Mucosa of descending colon (tissue), 3 donors: ENCODE measurements at places on chromosomes 2 and 18.

GRCh38 chr18:62409821-62410220 is 84.7 kb downstream of the TNFRSF11A start:
- no peak for DNase-seq

GRCh38 chr2:176105730-176106580 is 1.1 kb upstream of the HOXD11 start:
- no peak for DNase-seq

DNA sequence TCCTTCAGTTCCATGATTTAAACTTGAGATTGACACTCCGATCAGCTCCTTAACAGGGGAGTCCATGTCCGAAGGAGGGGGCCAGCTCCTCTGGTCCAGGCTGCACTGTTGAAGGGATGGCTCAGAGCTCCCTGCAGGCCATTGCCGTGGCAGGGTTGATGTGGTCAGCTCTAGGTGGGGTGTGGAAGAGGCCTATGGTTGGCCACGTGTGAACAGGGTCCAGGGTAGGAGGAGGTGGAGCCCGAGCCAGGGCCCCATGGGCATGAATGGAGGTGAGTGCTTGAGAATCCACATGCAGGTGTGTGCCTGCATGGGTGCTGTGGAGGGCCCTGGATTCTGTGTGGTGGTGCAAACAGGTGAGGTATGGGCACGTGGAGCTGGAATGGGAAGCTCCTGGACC is 1.1 kb downstream of the SPEG start:
- no peak for DNase-seq

DNA sequence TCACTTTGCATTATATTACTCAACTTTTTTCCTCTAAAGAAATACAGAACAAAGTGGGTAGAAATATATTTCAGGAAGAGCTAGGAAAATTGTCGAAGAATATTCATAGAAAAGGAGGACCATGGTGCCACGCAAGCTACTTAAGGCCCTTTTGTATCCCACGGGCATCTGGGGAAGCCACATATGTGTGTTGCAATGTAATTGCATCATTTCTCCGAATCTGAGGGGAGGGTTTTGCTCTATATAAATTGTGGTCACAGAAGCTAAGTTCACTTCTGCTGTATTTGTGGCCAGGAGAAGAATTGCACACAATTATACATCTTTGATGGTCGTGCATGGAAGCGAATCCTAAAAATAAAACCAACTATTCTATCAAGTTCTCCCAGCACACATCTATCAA is 360.3 kb downstream of the IRS1 start:
- no peak for DNase-seq

GRCh38 chr2:147451902-147452515 is 392.8 kb upstream of the ACVR2A start:
- DNase-seq, result no peak

GRCh38 chr18:45666520-45666919 is 51.2 kb downstream of the SLC14A2 start:
- DNase-seq, result no peak

- DNase-seq, result peak; percentile 85
Measured at GRCh38 chr2:43131051-43131889, 95.1 kb downstream of the ZFP36L2 start.

DNA sequence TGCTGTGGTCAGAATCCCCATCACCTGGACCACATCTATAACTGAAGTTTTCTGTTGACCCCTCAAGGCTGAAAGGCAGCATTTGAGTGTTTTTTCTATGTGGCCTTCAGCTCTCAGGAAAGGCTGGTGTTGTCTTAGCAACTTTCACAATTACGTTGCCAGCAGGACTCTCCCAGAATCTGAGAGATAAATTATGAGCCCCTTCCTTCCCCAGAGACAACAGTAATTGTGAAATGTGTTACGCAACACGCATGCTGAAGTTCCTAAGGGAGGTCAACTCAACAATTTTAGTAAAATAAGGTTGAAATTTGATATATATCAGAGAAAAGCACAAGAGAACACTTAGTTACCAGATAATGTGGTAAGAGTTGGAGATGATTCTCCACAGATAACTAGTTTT is 216.5 kb upstream of the SLC8A1 start:
- no peak for DNase-seq

DNA sequence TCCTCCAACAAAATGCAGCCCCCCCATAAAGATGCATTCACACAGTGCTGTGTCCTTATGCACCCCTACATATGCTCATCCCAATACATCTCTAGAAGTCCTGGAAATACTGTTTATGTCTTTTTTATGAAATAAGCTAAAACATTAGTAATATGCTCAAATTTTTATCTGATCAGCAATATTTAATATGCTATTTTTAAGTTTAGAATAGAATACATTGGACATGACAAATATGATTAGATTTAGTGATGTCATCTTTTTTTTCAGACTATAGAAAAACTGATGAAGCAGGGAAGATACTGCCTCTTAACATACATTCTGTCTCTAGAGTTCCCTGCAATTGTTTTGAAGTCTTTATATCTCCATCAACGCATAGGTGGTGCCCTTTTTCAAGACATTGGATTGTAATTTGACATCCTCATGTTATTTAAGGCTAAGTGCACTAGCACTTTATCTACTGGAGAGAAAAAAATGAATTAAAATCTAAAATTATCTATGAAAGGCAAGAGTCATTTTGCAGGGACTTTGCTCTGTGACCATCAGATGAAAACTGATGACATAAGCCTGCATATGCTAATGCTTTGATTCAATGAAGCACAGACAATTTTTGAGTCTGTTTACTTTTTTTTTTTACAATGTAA is 395.3 kb downstream of the LPIN1 start:
- no peak for DNase-seq

DNA sequence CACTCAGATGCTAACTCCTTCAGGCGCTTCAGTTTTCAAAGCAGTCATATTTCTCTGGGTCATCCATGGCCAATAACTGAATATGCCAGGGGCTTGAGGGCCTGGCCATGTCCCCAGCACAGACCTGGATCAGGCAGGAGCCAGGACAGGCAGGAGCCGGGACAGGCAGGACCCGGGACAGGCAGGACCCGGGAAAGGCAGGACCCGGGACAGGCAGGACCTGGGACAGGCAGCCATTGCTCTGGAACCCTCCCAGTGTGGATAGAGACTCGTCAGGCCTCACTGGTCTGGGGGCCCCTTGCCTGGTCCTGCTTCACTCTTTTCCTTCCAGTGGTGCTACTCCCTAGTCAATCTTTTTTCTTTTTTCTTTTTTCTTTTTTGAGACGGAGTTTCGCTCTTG is 117.5 kb upstream of the TEX51 start:
- DNase-seq, result no peak

DNA sequence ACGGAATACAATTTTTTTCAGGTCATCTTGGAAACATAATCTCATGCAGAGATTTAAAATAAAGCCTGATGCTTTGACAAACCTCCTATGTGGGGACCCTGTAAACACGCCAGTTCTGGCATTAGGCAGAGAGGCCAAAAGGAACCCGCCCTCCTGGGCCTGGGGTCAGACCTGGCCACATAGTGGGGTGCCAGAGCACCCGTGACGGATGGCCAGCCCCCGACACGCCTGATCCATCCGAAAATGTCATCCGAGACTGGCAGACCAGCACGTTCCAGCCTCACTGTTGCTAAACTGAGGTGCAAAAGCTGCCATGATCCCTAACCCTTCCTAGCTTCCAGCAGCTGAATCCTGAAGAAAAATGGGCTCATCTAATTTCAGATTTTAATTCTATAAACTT is 222.6 kb upstream of the SALL3 start:
- peak; percentile 28 for DNase-seq

- DNase-seq, result no peak
Measured at GRCh38 chr2:237593596-237594320, 3.2 kb upstream of the RAB17 start.

DNA sequence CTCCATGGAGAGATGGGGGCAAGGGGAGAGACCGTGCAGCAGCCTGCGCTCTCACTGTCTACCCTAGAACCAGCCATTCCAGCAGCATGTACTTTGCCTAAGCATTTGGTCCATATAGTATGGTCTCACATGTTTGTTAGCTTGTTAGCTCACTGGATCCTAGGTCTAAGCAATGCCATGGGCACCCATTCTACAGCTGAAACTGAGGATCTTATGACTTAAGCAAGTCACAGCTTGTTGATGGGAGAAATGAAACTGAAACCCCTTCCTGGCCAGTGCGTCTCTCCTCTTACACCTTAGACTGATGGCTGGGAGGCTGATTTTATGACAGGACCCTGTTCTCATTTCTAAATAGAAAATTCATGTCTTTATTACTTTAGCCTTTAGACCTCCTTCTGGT is 90.1 kb downstream of the EPAS1 start:
- DNase-seq, result no peak

DNA sequence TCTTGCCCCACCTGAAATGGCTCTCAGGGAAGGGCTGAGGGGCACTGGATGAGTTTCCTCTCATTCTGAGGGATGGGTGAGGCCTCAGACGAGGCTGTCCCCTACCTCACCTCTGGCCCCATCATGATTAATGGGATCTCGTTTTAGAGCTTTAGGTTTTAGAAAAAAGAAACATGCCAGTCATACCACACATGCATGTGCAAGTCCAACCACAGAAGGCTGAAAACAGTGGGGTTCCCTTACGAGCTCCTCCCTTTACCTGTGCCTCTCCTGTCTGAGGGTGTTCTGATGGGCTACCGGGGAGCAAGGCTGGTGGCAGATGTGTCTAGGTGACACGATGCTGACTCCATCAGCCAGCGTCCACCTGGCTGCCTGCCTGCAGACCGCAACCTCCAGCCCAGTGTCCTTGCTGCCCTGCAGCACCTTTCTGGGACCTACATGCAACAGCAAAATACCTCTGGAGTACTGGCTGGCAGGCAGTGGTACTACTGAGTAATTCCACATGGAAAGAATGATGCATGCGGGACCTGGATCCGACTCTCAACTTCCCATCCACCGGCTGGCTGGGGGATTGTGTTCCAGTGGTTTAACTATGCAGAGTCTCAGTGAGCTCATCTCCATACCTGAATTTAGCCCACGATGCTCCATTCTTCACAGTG is 9.1 kb upstream of the LYPD6B start:
- DNase-seq, result no peak

DNA sequence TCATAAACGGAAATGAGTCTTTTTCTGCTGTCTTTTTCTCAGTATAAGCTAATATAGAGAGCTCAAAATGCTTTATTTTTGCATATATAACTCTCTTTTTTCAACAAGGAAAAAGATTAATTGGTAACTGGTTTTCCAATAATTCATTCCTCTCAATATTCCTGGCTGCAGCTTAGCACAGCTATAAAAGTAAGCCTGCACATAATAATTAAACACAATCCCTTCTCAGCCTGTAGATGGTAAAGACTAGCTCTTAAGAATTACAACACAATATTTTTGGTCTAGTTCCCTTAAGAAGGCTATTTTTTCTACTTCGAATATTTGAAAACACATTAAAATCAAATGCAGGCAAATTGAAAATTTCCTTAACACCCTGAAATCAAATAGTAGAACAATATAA is 258.0 kb downstream of the DOK6 start:
- DNase-seq, result no peak

GRCh38 chr2:141711627-141712026 is 419.2 kb downstream of the LRP1B start:
- DNase-seq, result no peak

- DNase-seq, result peak; percentile 72
Measured at GRCh38 chr2:15939854-15940660, at the start of gene MYCN. Gene MYCN (plus strand): TSS chr2:15940550. CDS start chr2:15942065, 1,515 bp downstream.

DNA sequence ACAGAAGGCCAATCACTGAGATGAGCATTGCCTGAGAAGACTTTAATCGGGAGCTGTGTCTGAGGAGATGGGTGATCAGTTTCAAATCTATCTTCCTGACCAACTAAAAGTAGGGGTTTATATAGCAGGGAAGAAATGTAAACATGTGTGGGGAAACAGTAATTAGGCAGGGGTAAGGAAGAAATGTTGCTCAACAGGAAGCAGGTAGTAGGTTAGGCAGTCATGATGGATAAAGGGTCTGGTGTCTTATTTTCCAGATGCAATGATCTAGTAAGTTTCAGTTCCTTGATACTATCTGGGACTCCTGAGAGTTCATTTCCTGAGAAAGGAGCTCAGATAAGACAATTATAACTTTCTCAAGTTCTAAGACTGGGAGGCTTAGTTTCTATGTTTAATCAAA is 33.8 kb upstream of the DNAJC10 start:
- DNase-seq, result no peak

DNA sequence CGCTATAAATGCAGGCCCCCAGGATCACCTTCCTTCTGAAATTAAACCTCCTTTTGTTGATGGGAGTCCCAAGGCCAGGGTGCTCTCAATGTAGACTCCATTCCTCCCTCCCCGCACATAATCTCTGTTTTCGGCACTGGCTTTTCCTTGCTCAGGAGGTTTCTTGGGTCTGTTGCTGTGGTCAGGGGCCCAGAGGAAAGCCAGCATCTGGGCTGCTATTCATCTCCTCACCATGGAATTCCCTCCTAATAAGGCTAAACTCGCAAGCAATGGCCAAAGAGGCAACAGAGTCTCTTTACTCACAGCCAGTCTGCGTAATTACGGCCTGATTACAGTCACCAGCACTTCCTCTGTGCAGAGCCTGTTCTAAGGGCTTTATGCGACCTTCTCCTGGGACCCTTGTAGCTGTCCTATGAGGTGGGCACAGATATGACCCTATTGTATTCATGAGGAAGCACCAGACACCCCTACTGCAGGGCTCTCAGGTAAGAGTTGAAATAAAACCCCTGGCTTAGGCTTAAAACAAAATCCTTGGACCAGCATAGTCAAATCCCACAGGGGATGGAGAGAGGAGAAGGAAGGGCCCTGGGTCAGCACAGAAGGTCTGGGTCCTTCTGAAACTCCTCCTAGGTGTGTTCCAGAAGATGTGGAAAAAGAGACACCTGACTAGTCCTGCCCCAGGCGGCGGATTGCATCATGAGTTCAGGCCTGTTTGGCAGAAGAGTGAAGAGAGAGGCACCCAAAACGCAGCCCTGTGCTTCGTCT is 105.0 kb upstream of the SH3BP4 start:
- no peak for DNase-seq

GRCh38 chr2:209872675-209873074 is 101.0 kb downstream of the UNC80 start:
- no peak for DNase-seq

DNA sequence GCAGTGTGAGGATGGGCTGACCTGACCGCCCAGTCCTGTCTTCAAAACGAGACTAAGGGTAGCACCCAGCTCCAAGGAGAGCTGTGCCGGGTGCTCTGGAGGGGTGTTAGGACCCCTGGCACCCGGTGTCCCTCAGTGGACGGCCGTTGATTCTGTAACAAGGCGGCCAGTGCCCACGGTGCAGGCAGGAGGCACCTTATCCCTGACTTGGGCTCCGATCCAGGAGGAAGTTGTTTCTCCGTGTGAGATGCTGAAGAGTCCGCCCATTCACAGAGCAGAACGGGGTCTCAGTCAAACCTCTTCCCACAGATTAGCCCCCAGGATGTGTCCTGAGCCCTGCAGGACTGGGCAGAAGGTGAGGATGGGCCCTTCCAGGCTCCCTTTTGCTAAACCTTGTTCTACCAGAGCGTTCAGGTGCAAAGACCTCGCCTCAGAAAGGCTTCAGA is 123.0 kb downstream of the NFATC1 start:
- no peak for DNase-seq

GRCh38 chr2:74553892-74554819 is at the start of the genes DOK1 and LOXL3:
Gene DOK1 (plus strand): TSS chr2:74554720. CDS start chr2:74554755, 35 bp downstream.
Gene LOXL3 (minus strand): TSS chr2:74553942. CDS start chr2:74552634, 1,308 bp downstream.
- peak; percentile 94 for DNase-seq

GRCh38 chr2:117631152-117631945 is 183.1 kb upstream of the DDX18 start:
- no peak for DNase-seq
